Nephron progenitor cell (in vitro differentiated cells): ENCODE measurements at places on chromosomes 13 and 19.

DNA sequence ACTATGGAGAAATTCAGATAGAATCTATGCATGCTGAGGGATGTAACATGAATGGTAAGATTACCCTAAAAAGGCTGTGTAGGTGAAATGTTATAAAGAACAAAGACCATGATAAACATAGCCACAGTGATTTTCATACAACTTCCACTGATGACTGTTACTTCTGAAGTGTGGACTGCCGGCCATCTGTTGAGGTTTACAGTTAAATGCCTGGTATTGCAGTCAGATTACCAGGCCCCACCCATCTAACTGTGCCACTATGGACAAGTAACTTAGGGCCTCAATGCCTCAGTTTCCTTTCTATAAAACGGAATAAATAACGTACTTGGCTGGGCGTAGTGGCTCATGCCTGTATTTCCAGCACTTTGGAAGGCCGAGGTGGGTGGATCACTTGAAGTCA is 395.6 kb downstream of the KLF12 start:
- peaks cover 4% of the 10 kb centered on the region for H3K36me3 ChIP-seq
- H3K4me3 ChIP-seq, result no peak overlapping the region
- peaks cover 2% of the 10 kb centered on the region for H3K27me3 ChIP-seq
- H3K4me1 ChIP-seq, result peaks cover 16% of the 10 kb centered on the region

GRCh38 chr19:14401468-14402195 is 17.5 kb downstream of the DDX39A start:
- peaks cover 5% of the 10 kb centered on the region for H3K36me3 ChIP-seq
- H3K4me1 ChIP-seq, result peaks cover 16% of the 10 kb centered on the region
- no peak for DNase-seq
- no peak overlapping the region for H3K4me3 ChIP-seq
- H3K27me3 ChIP-seq, result no peaks in the 10 kb centered on the region

- no peak overlapping the region for H3K27ac ChIP-seq
- DNase-seq, result no peak
- no peak overlapping the region for H3K4me3 ChIP-seq
- no peaks in the 10 kb centered on the region for H3K36me3 ChIP-seq
- no peaks in the 10 kb centered on the region for H3K27me3 ChIP-seq
Observed at GRCh38 chr13:35554972-35555623, 78.6 kb upstream of the MAB21L1 start.

DNA sequence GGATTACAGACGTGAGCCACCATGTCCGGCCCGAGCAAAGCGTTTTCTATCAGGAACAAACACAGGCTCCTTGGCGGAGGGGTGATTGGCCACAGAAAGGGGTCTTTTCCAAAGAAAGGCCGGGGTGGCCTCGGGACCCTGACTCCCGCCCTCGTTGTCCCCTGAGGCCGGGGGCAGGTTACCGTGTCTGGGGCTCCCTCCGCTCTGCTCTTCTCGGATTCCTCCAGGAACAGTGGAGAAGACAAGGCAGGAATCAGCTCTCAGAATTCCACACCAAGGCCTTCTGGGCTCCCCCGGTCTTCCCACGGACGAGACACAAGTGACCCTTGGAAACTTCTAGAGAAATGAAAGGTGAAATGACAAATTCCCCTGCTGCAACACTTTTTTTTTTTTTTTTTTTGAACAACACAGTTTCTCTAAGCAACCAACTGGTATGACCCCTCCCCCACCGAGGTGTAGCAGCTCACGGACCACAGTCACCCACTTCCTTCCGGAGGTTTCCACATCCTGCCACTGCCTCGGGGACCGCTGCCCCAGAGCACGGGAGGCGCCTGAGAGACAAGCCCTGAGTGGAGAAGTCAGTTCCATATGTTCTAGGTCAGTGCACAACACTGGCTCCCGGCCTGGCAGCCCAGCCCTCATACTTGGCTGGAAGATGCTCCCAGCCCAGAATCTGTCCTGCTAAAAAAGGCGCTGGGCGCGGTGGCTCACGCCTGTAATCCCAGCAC is 11.0 kb downstream of the MOB3A start:
- no peak for DNase-seq
- peaks cover 36% of the 10 kb centered on the region for H3K4me1 ChIP-seq
- no peak overlapping the region for H3K4me3 ChIP-seq
- H3K27ac ChIP-seq, result peak overlapping the region; percentile 98
- no peaks in the 10 kb centered on the region for H3K27me3 ChIP-seq

DNA sequence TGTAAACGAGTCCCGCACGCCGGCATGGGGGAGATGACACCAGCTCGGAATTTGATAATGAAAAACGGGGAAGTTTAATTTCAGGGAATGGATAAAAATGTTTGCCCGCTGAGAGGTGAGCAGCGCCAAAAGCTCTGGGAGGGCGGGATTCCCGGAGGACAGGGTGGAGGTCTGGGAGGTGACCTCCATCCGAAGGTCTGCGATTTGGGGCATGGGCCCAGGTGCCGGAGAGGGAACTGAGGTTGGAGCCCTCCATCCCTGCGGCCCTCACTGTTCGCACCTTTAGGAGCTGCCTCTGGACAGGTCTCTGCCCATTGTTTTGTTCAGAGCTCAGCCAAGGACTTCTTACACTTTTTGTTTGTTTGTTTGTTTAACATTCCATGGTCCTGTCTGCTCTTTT is 129.8 kb downstream of the URI1 start:
- no peak for DNase-seq
- H3K36me3 ChIP-seq, result no peaks in the 10 kb centered on the region
- H3K27me3 ChIP-seq, result peaks cover 18% of the 10 kb centered on the region
- peaks cover 14% of the 10 kb centered on the region for H3K4me1 ChIP-seq
- no peak overlapping the region for H3K4me3 ChIP-seq

- H3K36me3 ChIP-seq, result no peaks in the 10 kb centered on the region
- H3K4me3 ChIP-seq, result peak overlapping the region; percentile 85
- DNase-seq, result peak; percentile 37
Observed at GRCh38 chr19:4064149-4064495, 2.6 kb downstream of the ZBTB7A start.

DNA sequence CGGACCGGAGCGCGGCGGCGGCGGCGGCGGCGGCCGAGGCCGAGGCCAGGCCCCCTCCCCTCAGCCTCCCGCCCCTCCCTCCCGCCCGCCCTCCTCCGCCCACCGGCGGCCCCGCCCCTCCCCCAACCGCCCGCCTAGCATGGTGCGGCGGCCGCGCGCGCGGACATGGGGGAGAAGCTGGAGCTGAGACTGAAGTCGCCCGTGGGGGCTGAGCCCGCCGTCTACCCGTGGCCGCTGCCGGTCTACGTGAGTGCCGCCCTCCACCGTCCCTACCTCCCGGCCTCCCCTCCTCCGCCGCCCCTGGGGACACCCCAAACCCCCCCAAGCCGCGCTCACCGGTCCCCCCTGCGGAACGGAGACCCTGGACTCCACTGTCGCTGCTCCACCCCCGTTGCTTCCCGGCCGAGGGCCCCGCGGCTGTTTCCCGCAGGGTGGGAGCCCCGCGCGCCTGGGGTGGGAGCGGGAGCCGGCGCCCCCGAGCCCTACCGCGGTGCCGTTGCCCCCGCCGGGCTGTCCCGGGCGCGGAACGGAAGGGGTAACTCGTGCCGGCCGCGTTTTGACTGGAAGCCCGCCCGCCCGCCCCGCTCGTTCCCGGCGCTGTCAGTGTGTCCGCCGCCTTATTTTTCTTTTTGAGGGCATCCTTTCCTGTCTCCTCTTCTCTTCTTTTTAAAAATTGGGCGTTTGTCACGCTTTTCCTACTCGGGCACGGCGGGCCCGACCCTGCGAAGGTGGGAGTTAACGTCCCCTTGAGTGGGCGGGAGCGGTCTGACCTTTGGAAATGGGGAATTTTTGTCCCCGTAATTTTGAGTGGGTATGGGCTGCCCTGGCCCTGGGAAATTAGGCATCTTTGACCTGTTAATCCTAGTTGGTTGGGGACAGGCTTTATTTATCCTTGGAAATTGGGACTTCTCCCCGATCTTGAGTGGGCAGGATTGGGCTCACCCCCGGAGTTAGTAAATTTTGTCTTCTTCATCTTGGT is 576 bp downstream of the DOT1L start:
- no peak for DNase-seq
- H3K27me3 ChIP-seq, result no peaks in the 10 kb centered on the region
- H3K4me1 ChIP-seq, result peaks cover 38% of the 10 kb centered on the region

DNA sequence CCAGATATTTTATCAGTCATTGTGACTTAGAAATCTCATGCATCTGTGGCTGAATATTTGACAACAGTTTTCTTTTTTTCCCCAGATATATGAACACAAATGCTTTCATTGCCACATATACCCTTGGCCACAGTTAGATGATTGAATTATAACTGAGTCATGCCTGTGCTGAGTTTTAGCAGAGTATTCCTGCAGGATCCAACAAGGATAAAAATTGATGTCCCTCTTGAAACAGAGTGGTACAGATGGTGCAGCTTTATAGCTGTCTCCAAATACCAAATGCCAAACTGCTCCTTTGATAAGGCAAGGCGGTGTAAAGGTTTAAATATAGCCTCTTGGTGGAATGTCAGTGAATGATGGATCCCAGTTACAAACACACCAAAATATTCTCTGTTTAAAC is 428.5 kb downstream of the GPC6 start:
- no peak for DNase-seq
- H3K27ac ChIP-seq, result no peak overlapping the region
- H3K4me3 ChIP-seq, result no peak overlapping the region
- H3K4me1 ChIP-seq, result peaks cover 3% of the 10 kb centered on the region
- H3K27me3 ChIP-seq, result no peaks in the 10 kb centered on the region

DNA sequence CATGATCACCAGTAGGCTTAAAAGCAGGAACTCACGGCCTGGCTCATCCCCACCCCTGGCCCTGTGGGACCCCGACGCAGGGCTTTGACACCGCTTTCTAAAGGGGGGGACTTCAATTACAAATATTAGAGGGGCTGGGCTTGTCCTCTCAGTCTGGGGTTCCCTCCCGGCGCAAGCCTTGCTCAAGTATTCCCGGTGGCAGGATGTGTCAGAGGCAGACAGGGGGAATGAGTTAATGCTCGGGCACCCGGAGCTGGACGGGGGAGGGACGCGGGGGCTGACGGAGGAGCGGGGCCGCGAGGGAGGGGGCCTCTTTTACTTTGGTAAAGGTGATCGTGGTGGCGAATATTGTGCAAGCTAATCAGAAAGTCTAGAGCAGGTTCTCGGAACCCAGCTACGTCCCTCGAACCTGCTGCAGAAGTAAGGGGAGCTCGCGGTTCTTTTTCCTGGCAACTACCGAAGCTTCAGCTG is 1.1 kb downstream of the FGF14 start:
- H3K4me3 ChIP-seq, result peak overlapping the region; percentile 83
- no peaks in the 10 kb centered on the region for H3K36me3 ChIP-seq

- no peak overlapping the region for H3K4me3 ChIP-seq
- no peak for DNase-seq
- no peaks in the 10 kb centered on the region for H3K27me3 ChIP-seq
- no peaks in the 10 kb centered on the region for H3K36me3 ChIP-seq
- H3K4me1 ChIP-seq, result peaks cover 32% of the 10 kb centered on the region
Observed at GRCh38 chr13:48125794-48126228, 30.9 kb upstream of the MED4 start.

GRCh38 chr13:85864963-85865530 is 65.8 kb upstream of the SLITRK6 start:
- no peak overlapping the region for H3K4me3 ChIP-seq
- no peaks in the 10 kb centered on the region for H3K4me1 ChIP-seq
- H3K27ac ChIP-seq, result no peak overlapping the region
- no peaks in the 10 kb centered on the region for H3K27me3 ChIP-seq
- DNase-seq, result no peak
- H3K36me3 ChIP-seq, result no peaks in the 10 kb centered on the region

DNA sequence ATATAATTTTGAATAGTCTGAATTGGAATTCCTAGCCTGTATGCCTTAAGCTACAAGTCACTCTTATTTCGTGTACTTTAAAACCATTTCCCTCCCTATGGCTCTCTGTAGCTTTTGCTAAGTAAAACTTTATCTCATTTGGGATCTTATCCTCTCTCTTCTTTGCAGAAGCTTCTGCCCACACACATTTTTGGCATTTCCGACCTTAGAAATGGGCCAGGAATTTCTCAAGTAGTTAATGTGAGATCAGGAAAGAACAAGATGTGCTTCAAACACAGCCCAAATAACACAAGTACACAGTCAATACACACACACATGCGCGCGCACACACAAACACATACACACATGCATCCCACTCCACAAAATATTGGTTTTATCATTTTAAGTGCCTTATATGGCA is 931.0 kb upstream of the MIR17HG start:
- no peaks in the 10 kb centered on the region for H3K4me1 ChIP-seq
- H3K4me3 ChIP-seq, result no peak overlapping the region
- H3K27ac ChIP-seq, result no peak overlapping the region

GRCh38 chr19:15452111-15453047 is 2.6 kb upstream of the WIZ start:
- H3K4me1 ChIP-seq, result peaks cover 23% of the 10 kb centered on the region
- peak; percentile 88 for DNase-seq
- H3K27ac ChIP-seq, result no peak overlapping the region
- peak overlapping the region; percentile 72 for H3K4me3 ChIP-seq

DNA sequence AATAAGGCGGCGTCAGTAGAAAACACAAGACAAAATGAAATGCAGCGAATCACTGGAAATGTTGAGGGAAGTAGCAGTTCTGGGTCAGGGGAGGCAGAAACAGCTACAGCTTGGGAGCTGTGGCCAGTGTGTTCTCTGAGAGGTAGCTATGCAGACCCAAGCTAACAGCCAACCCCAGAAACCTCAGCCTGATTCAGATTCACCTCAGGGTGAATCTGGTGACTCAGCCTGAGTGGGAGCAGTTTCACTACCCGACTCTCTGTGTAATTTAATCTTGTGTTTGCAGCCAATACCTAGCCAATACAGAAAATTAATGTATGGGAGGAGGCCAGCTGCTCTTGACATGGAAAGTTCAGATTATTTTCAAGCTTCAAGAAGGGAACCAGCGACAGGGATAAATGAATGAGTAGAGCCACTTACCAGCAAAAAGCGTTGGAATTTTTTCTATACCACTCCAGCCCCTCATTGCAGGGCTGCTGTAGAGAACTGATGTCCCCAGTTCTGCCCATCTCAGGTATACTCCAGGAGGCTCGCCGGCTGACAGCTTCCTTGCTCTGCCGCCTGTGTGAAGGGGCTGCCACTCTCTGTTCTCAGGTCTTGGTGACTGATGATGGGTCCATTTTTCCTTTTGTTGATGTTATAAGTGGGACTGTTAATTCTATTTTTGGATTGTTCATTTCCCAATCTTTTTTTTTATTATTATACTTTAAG is 8.9 kb downstream of the IGFL3 start:
- no peak for DNase-seq
- peaks cover 4% of the 10 kb centered on the region for H3K36me3 ChIP-seq
- H3K27ac ChIP-seq, result no peak overlapping the region
- H3K4me3 ChIP-seq, result no peak overlapping the region
- peaks cover 20% of the 10 kb centered on the region for H3K27me3 ChIP-seq
- peaks cover 10% of the 10 kb centered on the region for H3K4me1 ChIP-seq
